ENCODE measurements at places on chromosomes 12 and 14.
A peak's percentile ranks its signal among the peaks of the same experiment; 100 is the strongest.

- no peak for DNase-seq
Observed at GRCh38 chr14:54627219-54627539, 60.3 kb downstream of the SAMD4A start.

- no peak for DNase-seq
Observed at GRCh38 chr12:126747530-126748149, 1519.3 kb upstream of the TMEM132C start.

- DNase-seq = no peak
Observed at GRCh38 chr14:64910847-64911495, 3.3 kb upstream of the CHURC1 start.

GRCh38 chr14:93309427-93309966, 23.3 kb downstream of the BTBD7 start:
- DNase-seq = no peak

DNA sequence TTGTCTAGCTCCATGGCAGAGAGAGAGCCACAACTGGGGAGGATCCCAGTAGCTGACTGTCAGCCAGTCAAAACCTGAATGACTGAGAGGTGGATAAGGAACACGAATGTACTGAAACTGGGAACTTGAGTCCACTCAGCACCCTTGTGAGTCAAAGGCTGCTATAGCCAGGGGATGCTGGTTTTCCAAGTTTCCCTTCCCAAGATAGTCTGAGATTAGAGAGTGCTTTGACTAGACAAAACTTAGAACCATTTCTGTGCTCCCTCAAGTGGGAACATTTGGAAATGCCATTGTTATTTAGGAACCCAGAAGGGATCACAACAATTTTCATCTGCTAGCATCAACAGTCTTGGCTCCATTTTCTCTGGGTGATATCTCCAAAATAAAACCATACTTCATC, 4.0 kb downstream of the PRKAG1 start:
- no peak for DNase-seq

GRCh38 chr12:42605685-42606084, 16.1 kb upstream of the PRICKLE1 start:
- no peak for DNase-seq

- no peak for DNase-seq
Observed at GRCh38 chr12:50788561-50788960, 24.7 kb downstream of the ATF1 start.

DNA sequence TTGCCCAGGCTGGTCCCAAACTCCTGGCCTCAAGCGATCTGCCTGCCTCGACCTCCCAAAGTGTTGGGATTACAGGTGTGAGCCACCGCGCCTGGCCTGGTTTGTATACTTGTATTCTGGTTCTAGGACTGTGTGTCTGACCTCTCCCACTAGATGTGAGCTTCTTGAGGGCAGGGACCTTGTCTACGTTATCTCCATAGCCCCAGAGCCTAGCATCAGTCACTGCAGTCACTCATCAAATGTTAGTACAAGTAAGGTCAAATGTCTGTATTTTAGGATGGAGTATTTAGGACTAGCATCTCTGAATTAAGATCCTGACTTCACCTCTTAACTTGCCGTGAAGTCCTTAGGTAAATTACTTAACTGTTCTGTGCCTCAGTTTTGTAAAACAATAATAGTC, 2.9 kb downstream of the RILPL2 start:
- no peak for DNase-seq

GRCh38 chr14:23512156-23512555, 39.4 kb downstream of the ZFHX2 start:
- peak; percentile 92 for DNase-seq

DNA sequence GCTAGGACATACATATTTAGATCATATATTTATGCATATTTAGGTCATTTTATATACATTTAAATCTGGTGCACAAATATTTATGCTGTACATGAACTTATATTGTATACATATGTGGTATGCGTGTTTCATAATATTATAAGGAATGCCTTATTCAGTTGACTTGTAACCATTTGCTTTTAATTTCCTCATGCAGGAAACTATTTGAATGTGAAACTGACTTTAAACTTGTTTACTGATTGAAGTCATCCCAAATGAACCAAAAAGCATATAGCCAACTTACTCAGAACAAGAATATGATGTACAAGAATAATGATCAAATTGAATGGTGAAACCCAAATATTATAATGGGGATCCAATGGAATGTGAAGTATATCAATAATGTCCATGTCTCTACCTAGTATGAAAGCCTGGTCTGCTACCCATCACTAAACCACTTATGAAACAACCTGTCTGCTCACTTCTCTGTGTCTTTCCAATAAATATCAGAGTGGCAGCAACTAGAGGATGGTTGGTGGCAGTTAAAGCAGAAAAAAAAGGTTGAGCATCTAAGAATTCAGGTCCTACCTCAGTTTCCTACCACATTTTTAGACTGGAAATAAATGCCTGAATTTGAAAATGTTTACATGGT, 38.3 kb downstream of the RPS6KA5 start:
- DNase-seq = no peak
